NCI-H1436 treated with DMSO at 0.1 percent for 48 hours (cell line): ENCODE measurements at places on chromosomes 6 and 20.
A peak's percentile ranks its signal among the peaks of the same experiment; 100 is the strongest.

DNA sequence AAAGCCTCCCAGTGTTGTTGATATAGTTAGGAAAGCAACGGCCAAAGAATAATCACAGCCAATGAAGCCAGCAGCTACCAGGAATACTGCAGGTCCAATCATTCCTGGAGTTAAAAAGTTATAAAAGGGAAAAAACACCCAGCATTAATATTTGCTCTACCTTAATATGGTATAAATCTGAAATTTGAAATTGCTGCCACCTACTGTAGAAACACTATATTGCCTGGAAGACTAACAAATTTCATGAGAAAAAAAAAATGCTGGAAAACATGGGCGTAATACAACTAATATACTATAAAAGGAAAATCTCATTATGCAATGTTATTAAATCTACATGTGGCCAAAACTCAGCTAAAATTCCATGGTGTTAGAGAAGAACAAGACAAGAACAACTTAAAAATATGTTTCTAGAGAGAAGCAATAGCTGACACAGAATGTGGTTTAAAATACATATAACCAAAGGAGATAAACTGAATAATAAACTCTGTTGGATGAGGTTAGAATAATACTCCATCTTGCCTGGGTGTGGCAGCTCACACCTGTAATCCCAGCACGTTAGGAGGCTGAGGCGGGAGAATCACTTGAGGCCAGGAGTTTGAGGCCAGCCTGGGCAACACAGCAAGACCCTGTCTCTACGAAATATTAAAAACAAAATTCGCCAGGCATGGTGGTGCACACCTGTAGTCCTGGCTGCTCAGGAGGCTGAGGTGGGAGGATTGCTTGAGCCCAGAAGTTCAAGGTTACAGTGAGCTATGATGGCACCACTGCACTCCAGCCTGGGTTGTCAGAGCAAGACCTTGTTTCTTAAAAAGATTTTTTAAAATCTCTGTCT lies 43.1 kb downstream of the SLC17A5 start:
- no peak for DNase-seq

DNA sequence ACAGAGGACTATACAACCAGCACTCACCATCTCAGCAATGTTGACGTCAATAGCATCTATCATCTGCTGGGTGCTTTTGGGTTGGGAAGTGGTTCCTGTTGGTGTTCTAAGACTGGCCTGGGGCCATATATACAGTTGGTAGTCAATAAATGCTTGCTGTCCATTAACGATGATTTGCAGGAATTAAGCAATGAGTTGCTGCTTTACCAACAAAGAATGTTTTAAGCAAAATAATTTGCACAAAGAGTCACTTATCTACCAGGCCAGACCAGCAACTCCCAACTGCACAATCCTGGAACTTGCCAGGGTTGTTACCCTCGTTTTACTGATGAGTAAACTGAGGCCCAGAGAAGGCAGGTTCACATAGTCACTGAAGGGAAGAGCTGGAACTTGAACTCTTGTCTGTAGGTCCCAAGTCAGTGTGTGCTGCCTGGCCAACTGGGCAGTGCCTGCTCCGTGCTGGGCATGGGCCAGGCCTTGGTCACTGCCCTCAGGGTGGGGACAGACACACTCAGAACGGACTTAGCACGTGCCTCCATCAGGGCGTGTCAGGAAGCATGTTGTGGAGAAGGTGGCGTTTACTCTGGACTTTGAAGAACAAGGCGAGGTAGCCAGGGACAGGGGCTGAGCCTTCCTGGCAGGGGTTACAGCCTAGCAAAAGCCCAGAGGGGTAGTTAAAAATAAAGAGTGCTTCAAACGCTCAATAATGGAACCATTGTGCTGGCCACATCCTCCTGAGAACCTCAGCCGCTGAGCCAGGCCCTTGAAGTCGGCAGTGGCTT lies 2.5 kb upstream of the SRC start:
- DNase-seq = no peak

GRCh38 chr6:3041606-3042005 lies 26.7 kb upstream of the RIPK1 start:
- no peak for DNase-seq

- no peak for DNase-seq
Observed at GRCh38 chr6:3259491-3259958, 778 bp downstream of the PSMG4 start.

DNA sequence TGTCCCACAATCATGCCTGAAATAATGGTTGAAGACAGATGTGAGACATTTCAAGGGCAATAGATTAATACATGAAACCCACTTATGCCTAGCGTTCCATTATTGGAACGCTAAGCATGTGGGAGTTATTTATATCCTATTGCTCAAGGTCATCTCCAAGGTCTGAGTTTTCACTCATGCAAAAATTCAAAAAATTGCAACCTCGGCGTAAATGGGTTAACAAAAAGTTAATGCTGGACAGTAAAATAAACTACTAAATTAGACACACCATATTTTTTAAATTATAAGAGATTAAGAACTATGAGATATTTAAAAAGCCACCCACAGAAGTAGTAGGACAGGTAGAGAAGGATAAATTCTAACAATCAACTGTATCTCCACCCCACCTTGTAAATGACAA lies 98.4 kb downstream of the ESR1 start:
- no peak for DNase-seq

DNA sequence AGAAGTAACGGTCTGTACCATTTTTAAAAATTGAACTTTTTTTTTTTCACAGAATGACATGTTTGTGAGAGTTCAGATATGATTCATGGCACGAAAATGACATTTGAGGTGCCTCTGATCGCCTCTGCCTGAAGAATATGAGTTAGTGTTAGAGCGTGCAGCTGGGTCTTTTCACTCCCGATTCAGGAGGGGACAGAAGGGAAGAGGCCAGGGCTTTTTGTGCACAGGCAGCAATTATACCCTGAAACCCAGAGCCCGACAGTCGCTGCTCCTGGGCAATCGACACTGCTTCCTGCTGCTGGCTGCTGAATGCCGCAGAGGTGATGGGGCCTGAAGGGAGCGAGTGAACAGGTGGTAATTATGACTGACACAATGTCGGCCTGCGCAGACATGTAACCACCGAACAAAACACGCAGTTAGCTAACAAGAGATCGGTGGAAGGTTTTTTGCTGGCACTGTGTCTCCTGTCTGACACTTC lies 652.0 kb upstream of the NOX3 start:
- peak; percentile 49 for DNase-seq

- DNase-seq = no peak
Observed at GRCh38 chr6:136532030-136532429, 18.2 kb downstream of the MAP7 start.

DNA sequence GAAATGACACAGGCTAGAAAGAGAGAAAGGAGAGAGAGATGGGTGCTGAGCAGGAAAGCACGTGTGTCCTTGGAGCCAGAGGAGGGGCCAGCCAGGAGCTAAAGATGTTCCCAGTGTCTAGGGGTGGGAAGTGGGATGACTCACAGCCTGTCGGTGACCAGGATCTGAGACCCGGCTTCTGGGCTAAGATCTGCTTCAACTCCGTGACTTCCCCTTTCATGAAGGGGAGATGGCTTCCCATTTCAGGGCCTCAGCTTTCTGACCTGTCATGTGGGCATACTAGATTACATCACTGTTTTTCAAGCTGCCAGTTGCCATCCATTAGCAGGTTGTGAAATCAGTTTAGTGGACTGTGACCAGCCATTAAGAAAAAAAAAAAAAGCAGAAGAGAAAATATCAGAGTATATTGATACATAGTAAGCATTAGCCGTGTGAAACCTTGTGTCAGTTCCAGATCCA lies 5.4 kb downstream of the TGM3 start:
- DNase-seq = no peak

DNA sequence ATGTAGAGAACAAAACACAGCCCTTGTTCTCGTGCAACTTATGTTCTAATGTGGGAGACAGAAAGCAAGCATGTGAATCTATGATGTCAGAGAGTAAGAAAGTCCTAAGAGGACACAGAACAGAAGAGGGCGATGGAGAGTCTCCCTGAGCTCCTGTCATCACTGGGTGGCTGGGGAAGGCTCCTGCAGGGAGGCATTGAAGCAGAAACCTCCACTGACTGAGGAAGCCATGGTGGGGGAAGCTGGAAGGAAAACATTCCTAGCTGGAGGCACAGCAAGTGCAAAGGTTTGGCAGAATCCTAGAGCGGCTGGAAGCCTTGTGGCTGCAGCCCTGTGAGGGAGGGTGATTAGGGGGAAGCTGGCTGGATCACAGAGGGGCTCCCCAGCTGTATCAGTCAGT lies 248.0 kb downstream of the CDH26 start:
- no peak for DNase-seq

- no peak for DNase-seq
Observed at GRCh38 chr6:154683756-154684523, 49.3 kb upstream of the SCAF8 start.

GRCh38 chr20:1892119-1892385 lies 3.2 kb upstream of the SIRPA start:
- DNase-seq = no peak

- no peak for DNase-seq
Observed at GRCh38 chr6:30200551-30201281, 12.5 kb downstream of the TRIM26 start.

DNA sequence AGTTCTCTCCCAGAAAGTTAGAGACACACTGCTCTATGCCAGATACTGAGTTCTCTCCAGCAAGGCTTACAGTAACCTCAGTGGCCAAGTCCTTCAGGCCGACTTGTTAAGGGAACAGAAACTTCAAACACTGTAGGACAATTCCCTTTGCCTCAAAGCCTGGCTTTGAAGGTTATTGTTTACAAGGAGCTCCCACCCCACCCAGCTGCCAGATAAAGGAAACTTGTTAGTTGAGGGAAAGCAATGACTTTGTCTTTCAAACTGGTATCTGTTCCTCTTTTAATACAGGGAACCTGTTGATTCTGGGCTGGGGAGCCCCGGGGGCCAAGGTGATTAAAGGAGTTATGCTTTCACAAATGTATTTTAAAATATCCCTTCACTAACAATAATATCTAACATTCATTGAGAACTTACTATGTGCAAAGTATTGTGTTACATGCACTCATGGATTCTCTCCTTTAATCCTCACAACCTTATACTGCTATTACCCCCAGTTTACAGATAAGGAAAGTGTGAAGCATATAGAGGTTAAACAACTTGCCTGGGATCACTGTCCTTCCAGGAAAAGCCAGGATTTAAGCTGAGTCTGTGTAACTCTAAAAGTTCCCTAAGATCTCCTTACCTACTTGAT lies 27.6 kb upstream of the CDKN1A start:
- no peak for DNase-seq

- DNase-seq = no peak
Observed at GRCh38 chr6:1701668-1702353, 92.1 kb downstream of the FOXC1 start.

DNA sequence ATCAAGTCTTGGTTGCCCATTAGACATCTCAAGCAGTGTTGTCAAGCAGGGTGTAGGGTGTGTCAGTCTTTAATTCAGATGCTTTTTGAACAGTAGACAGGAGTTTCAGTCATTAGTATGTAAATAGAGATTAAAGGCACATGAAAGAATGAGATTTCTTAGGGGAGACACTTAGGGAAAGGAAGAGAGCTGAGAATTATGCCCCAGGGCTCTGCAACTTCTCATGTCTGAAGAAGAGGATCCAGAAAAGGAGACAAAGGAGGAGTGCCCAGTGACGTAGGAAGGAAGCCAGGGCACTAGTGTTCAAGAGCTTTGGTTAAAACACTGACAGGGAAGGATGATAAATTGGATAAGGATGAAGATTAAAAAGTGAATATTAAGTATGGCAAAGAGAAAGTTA lies 569.7 kb downstream of the NKAIN2 start:
- no peak for DNase-seq

DNA sequence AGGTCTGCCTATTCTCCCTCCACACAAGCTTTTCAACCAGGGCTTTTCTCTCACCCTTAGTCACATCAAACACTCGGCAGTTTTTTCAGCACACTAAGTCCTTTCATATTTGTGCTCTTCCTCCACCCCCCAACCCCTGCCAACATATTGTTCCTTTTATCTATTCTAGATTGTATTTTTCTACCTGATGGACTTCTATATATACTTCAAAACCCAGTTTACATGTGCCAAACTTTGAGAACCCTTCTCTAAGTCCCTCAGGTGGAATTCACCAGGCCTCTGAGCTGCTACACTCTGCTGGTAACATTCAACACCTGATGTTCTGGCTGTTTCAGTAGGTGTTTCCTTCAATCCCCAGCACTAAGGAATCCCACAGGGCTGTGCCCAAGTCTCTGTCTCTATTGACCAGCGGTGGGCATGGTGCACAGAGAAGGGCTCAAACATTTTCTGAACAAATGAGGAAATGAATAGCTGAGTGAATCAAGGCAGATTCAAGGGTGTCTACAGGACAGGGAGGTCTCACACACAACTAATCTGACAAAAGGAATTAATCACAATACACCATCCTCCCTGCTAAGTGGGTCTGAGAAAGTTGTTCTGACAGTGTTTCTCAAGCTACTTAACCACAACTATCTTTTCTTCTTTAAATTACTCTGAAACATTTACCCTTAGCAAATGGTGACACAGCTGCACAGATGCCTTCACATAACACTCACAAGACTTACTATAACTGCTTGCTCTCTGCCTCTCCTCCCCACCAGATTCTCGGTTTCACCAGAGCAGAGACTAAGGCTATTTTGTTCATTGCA lies 166.5 kb downstream of the TSHZ2 start:
- no peak for DNase-seq

DNA sequence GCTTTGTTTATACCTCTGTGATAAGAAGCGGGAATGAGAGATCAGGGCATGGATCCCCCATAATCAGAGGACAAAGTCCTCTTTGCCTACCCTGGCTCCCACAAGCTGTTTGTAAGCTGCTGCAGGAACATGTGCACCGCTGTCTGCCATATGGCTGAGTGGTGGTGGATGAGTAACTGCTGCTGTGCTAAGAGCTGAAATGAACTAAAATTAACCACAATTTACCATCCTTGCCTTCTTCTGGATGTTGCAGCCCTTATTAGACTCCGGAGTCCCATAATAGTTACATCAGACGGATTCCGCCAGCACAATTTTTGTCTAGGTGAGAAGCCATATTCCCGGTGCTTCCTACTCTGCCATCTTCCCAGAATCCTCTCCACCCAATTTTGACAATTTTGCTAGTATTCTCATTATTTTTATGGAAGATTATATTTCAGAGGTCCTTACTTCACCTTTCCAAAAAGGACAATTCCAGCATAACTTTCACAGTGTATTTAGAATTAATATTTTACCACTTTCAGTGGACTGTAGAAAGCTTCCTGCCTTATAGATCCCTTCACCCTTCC lies 6.0 kb upstream of the CMTR1 start:
- no peak for DNase-seq

DNA sequence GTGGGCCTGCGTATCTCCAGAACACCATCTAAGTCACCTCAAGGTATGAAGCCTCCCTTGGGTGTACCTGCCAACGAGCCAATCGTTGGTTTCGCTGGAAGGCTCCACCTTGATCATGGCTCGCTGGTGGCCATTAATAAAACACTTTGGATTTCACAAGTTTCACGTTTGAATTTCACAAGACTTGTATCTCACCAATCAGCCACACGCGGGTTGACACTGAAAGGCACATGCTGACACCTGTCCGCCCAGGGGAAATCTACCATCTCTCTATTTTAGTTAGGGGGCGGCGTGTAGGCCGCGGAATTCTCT lies 586 bp upstream of the HMGA1 start:
- no peak for DNase-seq

- no peak for DNase-seq
Observed at GRCh38 chr6:24078200-24078599, 47.8 kb upstream of the NRSN1 start.

- DNase-seq = no peak
Observed at GRCh38 chr6:136201732-136202131, 48.4 kb downstream of the MTFR2 start.

GRCh38 chr6:44235891-44236516 lies 10.9 kb upstream of the HSP90AB1 start:
- no peak for DNase-seq

- DNase-seq = no peak
Observed at GRCh38 chr6:96563853-96564252, 925 bp downstream of the FHL5 start.
